Cerebellar nuclear complex (tissue), 1 donor: ENCODE measurements at places on chromosomes 2 and 18.

DNA sequence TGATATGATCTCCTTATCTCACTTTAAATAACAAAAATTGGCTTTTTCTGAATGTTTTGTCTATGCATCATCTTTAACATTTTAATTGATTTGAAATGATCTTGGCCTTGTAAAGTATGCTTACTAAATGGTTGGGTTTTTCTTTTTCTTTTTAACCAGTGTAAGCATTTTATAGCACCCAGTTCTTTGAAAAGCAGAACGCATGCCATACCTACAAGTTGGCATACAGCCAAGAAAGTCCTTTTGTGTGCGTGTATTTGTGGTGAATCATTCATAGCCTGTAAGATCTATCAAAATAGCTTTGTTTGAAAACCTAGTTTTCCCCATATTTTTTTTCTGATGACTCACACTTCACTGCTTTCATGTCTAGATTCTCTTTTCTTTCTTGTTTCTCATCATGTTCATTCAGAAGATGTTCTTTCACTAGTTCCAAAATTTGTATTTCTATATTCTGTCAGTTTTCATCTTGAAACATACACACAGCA lies 4.1 kb upstream of the VRK2 start:
- no peak for DNase-seq

- no peak for DNase-seq
Observed at GRCh38 chr2:129672521-129672920, 306.9 kb upstream of the RAB6C start.

DNA sequence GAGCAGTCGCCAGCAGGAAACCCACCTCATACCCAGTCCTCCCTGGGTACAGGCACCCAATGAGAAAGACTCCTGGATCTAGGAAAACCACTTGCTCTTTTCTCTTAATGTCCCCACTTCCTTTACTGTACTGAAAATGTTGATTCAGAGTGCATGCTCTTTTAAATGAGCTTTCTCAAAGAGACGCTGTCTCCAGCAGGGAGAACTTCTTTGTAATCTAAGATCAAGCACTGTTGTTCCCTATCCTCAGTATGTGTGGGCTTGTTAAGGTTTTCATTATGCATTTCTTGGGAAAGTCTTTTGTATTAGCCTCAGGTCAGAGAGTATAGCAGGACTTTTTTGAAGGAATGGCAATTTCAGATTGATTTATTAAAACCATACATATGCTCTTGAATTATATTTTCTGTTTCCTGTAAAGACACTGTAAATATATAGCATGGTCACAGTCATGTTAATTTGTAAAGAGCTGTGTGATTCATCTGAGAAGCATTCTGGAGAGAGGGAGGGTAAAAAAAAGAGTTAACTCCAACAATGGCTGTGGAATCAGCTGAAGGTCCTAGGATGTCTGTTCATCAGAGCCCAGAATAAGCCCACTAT lies 178.1 kb downstream of the MGAT5 start:
- no peak for DNase-seq

- DNase-seq, result no peak
Observed at GRCh38 chr2:213696442-213696841, 412.2 kb downstream of the SPAG16 start.

GRCh38 chr2:84882775-84883550 lies 2.1 kb upstream of the TRABD2A start:
- DNase-seq, result no peak

- DNase-seq, result no peak
Observed at GRCh38 chr2:236887531-236887930, 198.2 kb upstream of the COPS8 start.

DNA sequence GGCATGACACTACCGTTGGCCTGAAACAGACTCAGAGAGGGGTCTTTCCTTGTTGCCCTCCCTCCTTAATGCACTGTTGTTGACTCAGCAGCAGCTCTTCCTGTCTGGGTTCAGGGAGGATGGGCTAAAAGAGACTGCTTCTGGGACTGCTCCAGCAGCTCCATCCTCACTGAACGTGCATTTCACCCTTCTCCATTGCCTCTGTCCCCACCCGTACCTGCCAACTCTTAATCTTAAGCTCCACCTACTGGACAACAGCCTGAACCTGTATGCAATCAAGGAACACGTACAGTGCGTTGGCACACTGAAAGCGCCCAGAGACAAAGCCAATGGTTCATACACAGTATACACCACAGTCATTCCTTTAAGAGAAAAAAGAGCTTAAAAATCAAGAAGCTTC lies 230.8 kb upstream of the RAB6C start:
- DNase-seq, result no peak

DNA sequence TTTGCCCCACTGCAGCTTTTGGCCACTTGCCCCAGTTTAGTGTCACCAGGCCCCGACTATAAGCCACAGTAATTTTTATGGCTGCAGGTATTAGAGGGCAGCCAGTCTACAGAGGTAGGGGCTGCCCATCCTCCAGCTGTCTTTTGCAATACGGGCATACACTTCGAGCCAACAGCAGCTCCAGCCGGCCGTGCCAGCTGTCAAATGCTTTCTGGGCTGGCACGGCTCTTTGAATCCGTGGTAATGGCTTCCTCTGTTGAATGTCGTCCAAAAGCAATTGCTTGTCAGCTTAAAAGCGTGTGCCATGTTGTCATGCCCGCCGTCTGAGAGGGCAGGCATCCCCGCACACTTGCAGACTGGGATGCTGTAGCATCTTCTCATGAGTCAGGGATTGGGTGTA lies 41.3 kb downstream of the BCL2L11 start:
- DNase-seq, result no peak

GRCh38 chr2:80670763-80671162 lies 366.2 kb upstream of the LRRTM1 start:
- no peak for DNase-seq

- DNase-seq, result no peak
Observed at GRCh38 chr2:19722531-19722971, 179.2 kb downstream of the TTC32 start.

GRCh38 chr2:100627330-100628300 lies 64.8 kb downstream of the PDCL3 start:
- DNase-seq, result no peak

GRCh38 chr2:170204298-170204951 lies 26.5 kb downstream of the MYO3B start:
- no peak for DNase-seq
